ENCODE measurements at places on chromosomes 1 and 21. TPM values are rescaled to one million over a fixed set of nuclear protein-coding genes. Genes with fewer than 3 reads are reported as not detected.

SMCP gene
- not detected for total RNA-seq

LYPD8 gene
- not detected for total RNA-seq

SPRR2G gene
- total RNA-seq: not detected

OBSCN gene
- total RNA-seq: 16.1 TPM

MSH4 gene
- total RNA-seq: 0.68 TPM

TSSK3 gene
- 3.5 TPM for total RNA-seq

SDC3 gene
- 63.4 TPM for total RNA-seq

SLC35F3 gene
- not detected for total RNA-seq

SYPL2 gene
- total RNA-seq: 1.1 TPM

EPHA8 gene
- total RNA-seq: 0.51 TPM
